ENCODE measurements at places on chromosomes 7 and 10. TPM values are rescaled to one million over a fixed set of nuclear protein-coding genes. Genes with fewer than 3 reads are reported as not detected.

The EBLN1 gene
- total RNA-seq = not detected

DNA sequence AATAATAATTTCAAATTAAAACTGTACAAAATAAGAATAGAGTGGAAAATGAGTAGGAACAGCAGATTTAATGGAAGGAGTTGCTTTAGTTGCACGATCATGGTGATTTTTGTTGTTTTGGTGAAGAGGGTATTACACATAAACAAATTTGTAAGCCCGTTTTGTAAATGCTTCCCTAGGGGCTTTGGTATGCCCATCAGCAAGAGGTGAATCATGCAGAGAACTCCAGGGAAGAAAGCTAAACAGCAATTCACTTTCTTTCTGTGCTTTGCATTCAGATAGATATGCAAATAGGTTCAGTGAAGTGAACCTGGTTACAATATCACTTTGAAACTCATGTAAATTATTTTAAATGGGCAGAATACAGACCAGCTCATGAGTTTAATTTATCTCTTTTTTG, 422.2 kb upstream of the MTPN start:
- no peak for DNase-seq

GRCh38 chr7:132001146-132001545, 444.7 kb upstream of the PODXL start:
- DNase-seq = no peak

The CYP3A7 gene
- not detected for total RNA-seq

The KCNIP2 gene
- 7.1 TPM for total RNA-seq

GRCh38 chr10:94264085-94264484, 98.7 kb downstream of the NOC3L start:
- no peak for DNase-seq

- DNase-seq = no peak
Observed at GRCh38 chr10:85457191-85457590, 909.4 kb downstream of the GRID1 start.

DNA sequence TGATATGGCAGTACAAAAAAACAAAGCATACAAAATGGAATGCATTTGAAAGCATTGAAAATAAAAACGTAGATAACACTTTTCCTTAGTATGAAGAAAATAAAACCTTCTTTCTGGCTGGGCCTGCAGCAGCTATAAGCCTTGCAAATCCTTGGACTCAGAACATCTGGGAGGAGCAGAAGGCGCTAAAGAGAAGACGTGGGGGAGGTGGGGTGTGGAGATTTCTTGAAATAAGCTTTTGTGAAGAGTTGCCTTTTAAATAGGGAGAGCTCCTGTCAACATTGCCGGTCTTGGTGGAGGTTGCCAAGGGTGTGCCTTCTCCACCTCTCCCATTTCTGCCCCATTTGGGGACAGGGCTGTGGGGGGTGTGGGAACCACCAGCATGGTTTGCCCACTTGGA, 128.7 kb downstream of the TMEM178B start:
- no peak for DNase-seq

DNA sequence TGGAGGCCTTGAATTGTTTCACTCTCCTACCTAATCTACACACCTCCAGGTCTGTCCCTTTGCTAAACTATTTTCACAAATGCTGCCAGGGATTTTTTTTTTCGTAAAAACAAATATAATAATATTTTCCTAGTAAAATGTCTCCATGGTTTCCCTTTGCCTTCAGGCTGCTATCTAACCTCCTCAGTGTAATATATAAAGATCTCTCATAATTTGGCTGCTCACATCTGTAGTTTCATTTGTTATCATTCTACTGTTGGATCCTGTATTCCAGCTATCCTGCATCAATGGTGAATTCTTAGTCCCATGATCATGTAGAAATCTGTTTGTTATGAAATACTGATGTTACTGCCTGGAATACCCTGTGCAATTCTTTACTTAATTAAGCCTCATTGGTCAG, 211.9 kb upstream of the CHRM2 start:
- no peak for DNase-seq

DNA sequence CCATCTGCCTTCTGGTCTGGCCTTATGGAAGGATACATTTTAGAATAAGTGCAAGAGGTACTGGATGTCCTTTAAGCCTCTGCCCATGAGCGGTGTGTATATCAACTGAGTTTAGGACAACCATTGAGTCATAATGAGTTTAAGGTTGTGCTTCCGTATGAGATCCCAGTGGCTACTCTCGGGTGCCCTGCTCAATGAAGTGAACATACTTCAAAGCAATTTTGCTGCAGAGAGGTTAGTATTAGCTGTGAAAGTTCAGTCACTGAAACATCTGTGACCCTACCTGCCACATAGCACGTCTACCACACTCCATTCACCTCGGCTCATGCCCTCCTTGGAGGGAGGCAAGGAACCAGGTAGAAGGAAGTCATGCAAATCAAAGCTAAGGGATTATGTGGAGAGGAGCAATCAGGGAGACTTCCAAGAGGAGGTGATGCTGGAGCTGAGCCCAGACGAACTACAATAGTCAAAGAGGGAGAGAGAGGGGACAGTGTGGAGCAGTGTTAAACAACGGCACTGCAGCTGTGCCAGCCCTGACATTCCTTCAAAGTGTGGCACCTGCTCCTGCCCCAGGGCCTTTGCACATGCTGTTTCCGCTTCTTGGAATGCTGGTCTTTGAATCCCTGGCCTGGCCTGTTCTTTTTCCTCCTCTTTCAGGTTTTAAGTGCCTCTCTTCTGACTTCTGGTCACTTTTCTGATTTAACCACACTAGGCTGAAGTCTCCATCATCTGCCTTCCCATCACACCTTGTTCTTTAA, 25.4 kb downstream of the BTBD16 start:
- DNase-seq = no peak

- no peak for DNase-seq
Observed at GRCh38 chr7:116491887-116492653, 7.5 kb upstream of the CAV2 start.

DNA sequence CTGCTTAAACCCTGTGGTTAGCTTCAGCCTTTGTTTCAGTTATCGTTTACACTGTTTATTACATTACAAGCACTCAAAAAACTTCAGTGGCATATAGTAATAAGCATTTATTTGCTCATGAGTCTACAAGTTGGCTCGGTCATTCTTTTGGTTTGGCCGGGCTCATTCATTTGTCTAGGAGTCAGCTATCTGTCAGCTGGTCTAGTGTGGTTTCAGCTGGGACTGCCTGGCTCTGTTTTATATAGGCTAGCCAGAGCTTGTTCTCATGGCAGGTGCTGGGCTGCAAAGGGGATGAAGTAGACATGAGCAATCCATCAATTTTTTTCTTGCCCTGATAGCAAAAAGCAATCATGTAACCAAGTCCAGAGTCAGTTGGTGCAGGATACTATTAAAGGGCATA, 103.6 kb downstream of the MKLN1 start:
- no peak for DNase-seq

GRCh38 chr10:43224321-43224720, 42.5 kb downstream of the RASGEF1A start:
- no peak for DNase-seq

The CPXM2 gene
- not detected for total RNA-seq

- DNase-seq = no peak
Observed at GRCh38 chr7:6556196-6556595, 4.9 kb upstream of the GRID2IP start.

- no peak for DNase-seq
Observed at GRCh38 chr10:102195296-102195870, 30.7 kb upstream of the ELOVL3 start.

The IFIT2 gene
- 5.7 TPM for total RNA-seq

DNA sequence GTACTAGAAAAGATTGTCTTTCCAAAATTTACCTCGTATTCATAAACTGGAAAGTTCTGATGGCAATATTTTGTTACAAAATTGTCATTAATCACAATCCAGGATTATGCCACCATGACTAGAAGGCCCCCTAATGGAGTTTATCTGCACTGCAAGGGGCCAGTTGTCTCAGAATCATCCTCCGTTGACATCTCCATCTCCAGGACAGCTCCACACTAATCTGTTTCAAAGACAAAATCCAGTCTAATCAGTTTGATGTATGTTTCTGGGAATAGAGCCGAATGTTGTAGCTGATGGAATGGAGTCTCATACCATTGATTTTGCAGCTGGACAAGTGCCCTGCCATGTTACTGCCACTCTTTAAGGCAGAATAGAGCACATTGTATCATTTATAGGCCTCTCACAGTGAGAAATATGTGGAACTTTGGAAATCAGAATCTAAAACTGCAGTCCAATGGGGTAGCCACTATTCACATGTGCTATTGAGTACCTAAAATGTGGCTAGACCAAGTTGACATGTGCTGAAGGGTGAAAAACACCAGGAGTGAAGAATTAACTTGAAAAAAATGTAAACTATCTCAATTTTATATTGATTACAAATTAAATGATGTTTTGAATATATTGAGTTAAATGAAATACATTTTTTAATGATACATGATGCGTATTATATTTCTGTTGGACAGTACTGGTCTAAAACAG, 38.3 kb upstream of the TOMM7 start:
- DNase-seq = no peak

DNA sequence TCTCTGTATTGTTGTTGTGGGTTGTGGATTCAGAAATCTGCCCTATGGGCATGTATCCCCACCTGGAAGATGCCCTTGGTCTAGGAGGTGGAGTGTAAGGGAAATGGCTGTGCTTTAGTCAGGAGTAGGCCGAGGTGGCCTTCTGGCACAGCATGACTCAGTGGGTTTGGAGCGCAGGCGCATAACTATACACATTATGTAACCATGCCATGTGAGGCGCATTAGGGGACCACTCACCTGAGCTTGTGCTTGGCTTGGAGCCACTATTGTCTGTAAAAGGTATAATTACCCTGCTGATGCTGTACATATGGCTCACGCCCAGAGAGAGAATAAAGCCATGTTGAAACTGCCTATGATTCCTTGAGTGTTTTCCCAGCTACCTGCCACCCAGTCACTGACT, 20.6 kb upstream of the ADAMTS14 start:
- no peak for DNase-seq

The SH2D4B gene
- 0.07 TPM for total RNA-seq

GRCh38 chr10:35794703-35795102, 152.6 kb upstream of the FZD8 start:
- DNase-seq = no peak

The PFKP gene
- 44.7 TPM for total RNA-seq

The EPHB6 gene
- 20.9 TPM for total RNA-seq

- DNase-seq = no peak
Observed at GRCh38 chr7:111401516-111401915, 160.8 kb downstream of the IMMP2L start.

- no peak for DNase-seq
Observed at GRCh38 chr10:125114761-125115391, 45.5 kb downstream of the CTBP2 start.

The SEMA3C gene
- total RNA-seq = not detected

DNA sequence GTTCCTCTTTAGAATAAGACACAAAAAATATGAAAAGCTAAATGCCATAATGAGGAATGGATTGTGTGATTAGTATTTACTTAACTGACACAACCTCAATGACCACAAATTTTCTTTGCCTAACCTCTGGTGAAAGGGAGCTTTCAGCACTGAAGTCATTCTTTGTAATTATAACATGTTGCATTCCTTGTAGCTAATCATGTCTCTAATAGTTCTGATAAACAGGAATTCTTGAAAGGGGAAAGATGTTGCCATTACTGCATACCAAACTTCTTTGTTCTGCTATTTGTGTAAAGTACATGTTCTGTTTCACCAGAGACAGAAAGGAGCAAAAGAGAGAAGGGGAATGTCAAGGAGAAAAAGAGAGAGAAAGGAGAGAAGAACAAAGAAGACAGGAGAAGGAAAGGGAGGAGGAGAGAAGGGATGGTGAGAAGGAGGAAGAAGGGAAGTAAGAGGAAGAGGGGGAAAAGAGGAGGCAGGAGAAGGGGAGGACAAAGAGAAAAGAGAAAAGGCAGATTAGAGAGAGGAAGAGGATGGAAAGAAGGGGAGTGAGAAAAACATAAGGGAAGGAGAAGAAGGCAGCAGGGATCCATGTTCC, 120.9 kb downstream of the SEMA3D start:
- DNase-seq = no peak

- DNase-seq = no peak
Observed at GRCh38 chr10:128596906-128597305, 470.7 kb upstream of the MKI67 start.

DNA sequence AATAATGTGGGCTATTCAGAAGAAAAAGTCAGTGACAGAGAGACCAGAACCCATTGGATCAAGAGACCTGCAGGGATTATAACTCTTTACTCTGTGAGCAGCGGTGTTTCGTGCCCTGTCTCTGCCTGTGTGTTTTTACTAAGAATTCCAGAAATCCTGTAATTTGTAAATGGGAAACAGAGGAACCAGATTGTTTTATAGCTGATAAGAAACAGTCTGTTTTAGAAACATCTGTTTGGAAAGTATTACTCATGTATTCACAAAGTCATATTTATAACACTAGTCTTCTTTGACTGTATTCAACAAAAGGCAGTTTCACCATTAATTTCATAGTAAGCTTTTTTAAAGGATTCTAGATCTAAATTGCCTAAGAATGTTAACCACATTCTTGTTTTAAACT, 30.0 kb upstream of the VDAC2 start:
- DNase-seq = no peak

All from activated B cell treated with CpG ODN at 0.5 μM for 24 hours (primary cell).